ENCODE measurements at places on chromosomes 6 and 20.
A peak's percentile ranks its signal among the peaks of the same experiment; 100 is the strongest.

DNA sequence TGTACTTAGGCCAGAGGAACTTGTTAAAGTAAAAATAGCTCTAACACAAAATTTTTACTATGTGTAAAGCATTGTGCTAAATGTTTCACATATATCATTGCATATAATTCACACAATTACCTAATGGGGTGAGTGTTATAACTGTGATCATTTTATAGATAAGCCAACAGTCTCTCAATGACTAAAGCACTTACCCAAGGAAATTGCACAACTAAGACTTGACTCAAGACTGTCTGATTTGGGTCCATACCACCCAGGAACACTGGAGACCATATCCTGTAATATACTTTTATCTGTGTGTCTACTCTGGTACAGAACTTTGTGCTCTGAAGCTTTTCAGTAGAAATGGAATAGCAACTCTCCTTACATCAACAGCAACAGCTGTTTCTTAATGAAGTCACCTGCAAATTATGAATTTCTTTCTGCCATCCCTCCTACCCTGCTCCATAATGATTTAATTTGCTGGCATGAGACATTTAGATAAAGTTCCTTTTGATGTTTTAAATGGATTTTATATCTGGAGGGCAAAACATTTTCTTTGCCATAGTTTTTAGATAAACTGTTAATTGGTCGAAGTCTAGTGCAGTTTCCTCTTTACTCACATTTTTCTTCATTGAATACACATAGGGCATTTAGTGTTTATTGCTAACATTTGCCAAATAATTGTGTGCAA, 47.5 kb downstream of the TSPYL4 start:
- DNase-seq: no peak

DNA sequence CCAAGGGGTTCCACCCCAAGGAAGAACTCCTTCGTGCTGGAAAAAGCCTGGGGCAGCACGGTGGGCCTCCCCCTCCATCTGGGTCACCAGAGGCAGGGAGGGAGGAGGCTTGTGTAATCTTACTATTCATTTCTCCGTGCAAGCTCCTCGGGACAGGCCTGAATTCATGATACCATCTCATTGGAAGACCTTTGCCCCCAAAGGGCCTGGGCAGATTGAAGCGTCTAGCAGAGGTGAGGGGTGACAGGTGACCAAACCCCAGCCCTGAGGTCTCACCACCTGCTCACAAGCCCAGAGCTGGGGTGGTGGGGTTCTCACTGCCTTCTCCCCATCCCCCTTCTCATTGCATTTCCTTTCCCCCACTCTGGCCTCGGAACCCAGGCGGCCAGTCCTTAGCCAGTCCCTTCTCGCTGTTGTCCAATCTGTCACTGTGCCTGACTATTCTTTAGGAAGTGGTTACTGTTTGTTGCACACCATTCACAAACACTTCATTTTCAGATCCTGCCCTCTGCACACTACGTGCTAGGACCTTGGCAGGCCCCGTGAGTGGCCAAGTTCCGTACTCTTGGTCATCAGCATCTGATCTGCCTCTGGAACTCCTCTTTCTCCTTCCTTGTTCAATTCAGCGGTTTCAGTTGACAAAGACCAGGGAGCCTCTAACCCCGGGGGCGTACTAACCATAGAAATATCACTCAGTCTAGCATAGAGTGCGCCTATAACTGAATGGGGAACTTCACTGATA, 137.1 kb downstream of the LY86 start:
- no peak for DNase-seq

DNA sequence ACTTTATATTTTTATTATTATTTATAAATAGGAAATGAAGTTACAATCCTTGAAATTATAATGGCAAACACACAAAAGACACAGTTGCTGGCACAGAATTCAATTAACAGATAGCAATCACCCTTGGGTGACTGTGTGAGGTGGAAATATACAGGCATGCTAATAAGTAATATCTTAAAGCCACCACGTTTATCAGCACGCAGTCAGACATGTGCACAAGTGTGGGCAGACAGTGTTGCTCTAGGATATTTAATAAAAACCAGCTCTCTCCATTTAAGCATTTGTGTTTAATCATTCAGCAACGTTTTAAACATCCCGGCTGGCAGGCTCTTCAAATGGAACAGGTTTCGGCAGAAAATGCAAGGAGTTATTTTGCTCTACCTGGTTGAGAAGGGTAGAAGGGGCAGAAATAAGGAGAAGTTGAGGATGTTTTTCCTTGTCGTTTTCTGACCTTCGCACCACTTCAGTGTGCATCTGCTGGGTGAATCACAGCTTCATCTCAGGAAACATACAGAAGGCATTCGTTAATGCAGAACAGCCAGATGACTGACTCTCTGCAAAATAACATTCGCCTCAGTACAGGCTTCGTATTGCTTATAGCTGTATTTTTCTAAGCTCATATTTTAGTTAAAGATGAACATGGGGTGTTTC, 585.1 kb downstream of the QKI start:
- no peak for DNase-seq

- DNase-seq: no peak
Observed at GRCh38 chr6:112690497-112691202, 343.5 kb downstream of the RFPL4B start.

- DNase-seq: no peak
Observed at GRCh38 chr6:19041906-19042305, 654.8 kb downstream of the RNF144B start.

DNA sequence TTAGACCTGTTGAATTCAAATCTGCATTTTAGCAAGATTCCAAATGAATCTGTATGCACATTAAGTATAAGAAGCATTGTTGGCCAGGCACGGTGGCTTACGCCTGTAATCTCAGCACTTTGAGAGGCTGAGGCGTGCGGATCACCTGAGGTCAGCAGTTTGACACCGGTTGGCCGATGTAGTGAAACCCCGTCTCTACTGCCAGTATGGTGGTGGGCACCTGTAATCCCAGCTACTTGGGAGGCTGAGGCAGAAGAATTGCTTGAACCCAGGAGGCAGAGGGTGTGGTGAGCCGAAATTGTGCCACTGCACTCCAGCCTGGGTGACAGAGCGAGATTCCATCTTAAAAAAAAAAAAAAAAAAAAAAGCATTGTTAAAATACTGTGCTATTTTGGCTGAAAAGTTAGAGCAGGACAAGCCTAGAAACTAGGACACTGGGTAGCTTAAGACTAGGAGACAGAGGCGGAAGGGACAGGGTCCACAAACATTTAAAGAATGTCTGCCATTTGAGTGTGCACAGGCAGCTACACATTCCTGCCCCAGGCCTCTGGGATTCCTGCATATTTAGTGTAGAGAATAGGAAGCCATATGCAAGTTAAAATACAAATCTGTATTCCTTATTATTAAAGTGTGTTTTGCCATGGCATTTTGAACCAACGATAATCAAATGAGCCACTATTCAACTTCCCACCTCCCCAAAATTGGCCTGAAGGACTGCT, 45.1 kb upstream of the EEF1A1 start:
- no peak for DNase-seq

- no peak for DNase-seq
Observed at GRCh38 chr6:90463359-90463758, 123.5 kb downstream of the MAP3K7 start.

- no peak for DNase-seq
Observed at GRCh38 chr6:24064106-24064505, 61.9 kb upstream of the NRSN1 start.

- DNase-seq: no peak
Observed at GRCh38 chr20:10423735-10424134, 10.3 kb downstream of the MKKS start.

DNA sequence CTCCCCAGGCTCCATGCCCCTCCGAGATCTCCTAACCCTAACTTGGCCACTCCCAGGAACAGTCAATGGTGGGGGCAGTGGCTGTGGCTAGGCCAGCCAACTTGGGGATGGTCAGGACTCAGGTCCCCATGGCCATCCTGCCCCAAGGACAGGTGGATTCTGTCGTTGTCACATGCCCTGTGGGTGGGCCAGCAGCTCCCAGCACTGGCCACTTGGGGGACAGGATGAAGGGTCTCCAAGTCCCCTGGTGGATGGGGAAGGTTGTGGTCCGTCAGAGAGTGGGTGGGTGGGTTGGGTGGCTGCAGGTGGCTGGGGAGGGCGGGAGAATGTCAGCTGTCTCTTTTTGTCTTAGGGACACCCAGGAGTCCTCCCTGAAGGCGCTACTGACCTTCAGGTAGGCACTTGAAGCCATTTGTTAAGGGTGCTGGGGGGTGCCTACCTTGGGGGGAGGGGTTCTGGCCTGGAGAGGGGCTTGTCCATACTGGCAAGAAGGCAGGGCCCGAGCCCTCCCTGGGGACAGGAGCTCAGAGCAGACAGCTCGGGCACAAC, 5.5 kb downstream of the COL9A3 start:
- no peak for DNase-seq

DNA sequence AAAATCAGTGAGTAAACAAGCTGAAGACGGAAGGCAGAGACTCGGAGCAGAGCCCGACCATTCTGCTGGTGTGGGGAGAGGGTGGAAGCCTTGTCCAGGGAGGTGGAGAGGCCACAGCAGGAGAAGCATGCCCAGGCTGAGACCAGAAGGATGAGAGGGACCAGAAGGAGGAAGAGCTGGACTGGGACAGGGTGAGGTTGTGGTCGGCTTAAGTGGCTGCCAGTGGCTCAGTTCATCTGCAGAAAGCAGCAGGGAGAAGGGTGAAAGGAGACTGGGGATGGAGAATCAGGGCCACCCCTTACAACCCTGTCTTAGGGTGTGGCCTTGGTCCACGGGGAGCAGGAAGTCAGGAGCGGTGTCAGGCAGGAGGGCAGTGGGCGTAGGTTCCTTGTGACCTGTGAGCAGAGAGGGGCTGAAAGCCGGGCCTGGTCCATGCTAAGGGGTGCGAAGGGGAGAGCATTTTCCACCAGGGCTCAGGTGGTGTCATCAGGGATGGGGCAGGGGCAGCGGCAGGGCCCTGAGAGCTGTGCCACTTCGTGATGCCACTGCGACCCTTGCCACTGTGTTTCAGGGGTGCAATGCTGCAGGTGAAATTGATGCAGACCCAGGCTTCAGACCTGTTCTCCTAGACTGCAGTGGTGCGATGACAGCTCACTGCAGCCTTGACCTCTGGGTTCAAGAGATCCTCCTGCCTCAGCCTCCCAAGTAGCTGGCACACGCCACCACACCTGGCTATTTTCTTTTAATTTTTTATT, 81.1 kb downstream of the TTLL2 start:
- DNase-seq: no peak

GRCh38 chr20:1906361-1907051, 11.3 kb downstream of the SIRPA start:
- no peak for DNase-seq

DNA sequence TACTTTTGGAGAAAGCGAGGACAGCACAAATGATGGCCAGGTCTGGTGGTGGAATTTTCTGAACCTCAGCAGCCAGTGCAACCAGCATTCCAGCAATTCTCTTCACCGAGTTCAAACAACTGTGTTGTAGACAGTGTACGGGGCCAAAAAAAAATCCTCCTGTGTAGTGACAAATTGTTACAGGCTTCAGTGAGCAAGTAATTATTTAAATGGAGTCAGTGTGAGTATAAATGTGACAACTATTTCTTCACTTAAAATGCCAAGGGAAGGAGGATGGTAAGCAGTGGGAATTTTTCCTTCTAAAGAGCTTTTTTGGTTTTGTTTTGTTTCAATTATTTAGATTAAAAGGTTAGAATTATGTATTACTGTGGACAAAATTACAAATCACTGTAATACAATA, 154.1 kb downstream of the TMEM242 start:
- DNase-seq: no peak

DNA sequence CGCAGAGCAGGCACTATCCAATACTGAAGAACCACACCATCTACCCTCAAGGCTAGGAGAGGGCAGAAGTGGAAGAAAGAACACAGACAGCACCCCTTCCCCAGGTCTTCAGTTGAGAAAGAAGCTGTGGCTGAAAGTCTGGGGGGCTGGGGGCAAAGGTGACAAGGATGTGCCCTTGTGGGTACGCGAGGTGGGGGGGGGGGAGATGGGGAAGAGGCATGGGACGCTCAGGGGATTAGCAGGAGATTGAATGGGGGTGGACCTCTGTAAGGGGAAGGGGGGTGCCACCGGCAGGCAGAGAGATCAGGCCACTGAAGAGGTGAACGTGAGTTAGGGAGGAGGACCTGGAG, 1.1 kb downstream of the B4GALT5 start:
- DNase-seq: no peak

- DNase-seq: no peak
Observed at GRCh38 chr6:43393602-43394001, 24.2 kb upstream of the ZNF318 start.

DNA sequence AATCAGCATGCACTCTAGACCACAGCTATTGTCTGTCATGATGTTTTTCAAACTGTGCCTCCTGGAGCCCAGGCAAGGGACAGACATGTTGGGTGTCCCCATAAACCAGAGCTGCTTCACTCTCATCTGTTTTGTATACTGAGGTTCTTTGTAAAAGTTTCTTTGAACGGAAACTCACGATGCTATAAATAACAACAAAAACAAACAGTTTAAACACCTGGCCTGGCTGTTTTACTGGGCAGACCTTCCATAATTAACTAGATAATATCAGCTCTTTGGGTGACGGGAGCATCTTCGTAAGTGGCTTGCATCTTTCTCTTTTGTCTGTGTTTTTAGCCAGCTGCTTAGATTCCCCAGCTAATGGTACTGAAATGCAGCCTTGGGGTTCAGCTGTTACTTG, 190.3 kb downstream of the ZDHHC14 start:
- no peak for DNase-seq

DNA sequence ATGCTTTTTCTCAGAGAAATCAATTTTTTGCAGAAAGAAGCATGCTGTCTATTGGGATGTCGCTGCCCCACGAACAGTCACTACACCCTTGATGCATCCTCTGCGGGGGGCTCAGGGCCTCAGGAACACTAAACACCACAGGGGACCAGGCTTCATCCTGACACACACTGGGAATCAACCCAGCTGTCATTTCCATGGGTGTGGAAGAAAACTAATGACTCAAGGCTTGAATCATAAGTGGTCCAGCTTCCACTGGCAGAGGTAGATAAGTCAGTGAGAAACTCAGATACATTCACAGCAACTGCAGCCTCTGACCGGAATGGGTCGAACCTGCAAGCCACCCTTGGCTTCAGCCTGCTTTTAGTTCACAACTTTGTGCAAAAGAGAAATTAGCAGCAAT, 81.3 kb upstream of the SPTLC3 start:
- no peak for DNase-seq

- DNase-seq: no peak
Observed at GRCh38 chr20:1790386-1790785, 104.8 kb upstream of the SIRPA start.

DNA sequence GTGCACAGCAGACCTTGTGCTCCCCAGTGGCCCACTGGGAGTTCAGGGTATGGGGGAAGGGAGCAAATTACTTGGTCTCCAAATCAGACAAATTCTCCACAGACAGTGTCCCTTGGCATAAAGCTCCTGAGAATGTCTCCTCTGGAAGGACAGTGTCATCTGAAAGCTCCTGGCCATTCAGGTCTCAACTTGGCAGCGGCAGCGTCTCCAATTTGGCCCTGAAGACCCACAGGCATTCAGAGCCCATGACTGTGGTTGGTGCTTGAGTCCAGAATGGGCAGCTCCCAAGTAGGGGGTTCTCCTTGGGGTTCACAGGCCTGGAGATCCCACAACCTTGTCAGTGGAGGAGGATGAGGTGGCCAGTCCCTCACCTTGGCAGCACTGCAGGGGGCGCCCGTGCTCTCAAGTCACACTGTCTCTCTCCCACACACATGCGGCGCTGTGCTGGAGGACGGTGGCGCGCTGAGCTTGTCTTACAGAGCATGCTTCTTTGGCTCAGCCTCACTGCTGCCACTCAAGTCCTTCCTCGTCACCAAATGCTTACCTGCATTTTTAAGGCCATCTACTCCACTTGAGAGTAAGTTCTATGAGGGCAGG, 20.7 kb downstream of the DYNLRB1 start:
- peak; percentile 44 for DNase-seq

GRCh38 chr20:59217794-59218280, 54.2 kb downstream of the ZNF831 start:
- no peak for DNase-seq

GRCh38 chr6:81515562-81516453, 236.7 kb downstream of the TENT5A start:
- no peak for DNase-seq
